ENCODE measurements at places on chromosomes 4 and X.

DNA sequence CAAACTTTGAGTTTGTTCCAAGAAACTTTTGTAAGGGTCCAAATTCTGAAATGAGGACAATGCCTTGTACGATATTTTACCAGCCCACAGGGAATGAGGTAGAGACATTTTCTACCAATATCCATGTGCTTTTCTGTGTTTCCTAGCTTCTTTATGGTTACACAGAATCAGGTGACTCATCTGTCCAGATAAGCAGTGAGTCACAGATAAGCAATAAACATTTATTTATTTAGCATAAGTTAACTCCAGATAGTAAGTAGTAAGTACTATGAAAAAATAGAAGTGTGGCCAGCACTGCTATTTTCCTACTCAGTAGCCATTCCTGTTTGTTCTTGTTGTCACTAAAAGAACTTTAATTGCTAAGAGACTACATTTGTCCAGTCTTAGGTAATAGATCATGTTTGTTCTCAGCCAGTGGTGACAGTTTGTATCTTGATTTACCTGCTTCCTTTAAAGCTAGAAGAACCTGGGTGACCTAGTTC, 7.4 kb downstream of the AFF1 start:
- no peak for DNase-seq

GRCh38 chrX:106921637-106922036, 1.4 kb downstream of the CLDN2 start:
- no peak for DNase-seq

DNA sequence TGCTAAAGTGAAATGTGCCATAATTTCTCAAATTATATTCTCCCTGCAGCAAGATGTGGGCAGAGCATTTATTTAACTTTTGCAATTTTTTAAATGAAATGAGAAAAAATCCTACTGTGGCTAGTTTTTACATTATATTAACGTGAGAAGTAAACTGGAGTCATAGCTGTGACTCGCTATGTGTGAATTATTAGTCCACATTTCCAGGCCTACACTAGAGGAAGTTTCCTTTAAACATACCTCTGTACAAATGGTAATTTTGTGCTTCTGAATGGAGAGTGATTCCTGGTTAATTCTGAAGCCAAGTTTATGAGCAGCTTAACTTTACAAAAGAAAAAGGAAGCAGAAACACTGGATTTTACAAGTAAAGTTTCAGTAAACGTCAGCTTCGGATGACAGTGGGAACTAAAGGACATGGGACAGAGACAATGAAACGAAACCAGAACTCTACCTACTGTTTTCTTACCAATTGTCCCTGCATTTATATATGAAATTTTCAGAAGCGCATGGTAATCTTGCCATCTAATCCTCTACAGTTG, 72.4 kb downstream of the FBXO8 start:
- no peak for DNase-seq

DNA sequence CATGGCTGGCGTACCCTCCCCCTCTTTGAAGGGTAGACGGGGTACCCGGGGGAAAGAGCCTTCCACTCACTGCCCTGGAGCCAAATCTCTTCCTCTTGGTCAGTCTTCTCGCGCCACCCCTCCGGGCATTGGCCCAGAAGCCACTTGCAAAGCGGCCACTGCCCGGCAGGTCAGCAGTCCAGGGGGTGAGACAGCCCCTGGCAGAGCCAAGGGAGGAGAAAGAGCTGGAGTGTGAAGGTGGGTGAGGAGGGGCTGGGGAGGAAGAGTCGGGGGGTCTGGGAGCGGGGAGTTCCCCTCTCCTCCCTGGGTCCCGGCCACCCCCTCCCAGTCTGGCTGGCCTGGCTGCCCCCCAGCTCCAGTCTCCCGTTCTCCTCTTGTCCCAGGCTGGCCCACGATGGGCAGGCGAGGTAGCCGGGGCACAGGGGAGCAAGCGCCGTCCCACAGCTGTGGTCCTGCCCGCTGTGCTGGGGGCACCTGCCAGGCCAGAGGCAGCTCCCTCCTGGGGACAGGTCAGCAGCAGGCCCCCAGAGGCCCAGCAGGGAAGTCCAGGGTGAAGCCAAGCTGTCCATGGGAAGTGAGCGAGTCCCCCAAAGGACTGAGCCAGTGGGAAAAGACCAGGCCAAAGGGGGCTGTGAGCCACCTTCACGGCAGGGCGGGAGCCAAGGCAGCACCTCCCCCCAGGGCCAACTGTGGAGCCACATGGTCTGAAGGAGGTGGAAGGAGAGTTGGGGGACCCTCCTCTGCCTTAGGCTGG, 21.6 kb upstream of the DUSP9 start:
- DNase-seq: no peak

DNA sequence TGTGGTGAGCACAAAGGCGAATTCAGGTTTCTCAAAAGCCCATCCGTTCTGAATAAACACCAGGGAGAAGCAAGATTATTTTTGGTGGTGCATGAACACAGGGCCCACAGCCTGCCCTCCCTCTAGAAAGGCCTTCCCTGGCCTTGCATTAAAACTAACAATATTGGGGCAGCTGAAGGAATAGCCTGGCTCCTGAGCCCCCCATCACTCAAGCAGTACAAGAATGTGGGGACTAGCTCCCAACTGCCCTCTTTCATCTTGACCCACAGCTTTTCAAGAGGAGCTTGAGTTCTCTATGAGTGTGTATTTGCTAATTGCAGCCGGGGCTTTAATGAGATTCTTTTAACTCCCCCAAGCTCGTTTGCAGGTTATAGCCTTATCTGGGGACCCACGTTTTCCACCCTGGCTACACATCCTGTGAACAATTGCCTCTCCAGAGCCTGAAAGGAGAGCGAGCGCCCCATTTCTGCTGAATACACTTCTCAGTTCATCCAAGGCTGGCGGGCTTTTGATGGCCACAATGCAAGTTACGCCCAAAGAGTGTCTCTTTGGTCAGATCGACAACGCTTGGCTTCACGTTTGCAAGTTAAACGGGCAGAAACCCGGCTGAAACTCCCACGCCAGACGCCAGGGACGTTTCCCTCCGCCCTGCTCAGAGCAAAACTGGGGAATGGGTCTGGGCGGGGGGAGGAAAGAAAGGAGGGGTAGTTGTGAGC, 4.7 kb upstream of the GSX2 start:
- DNase-seq: no peak

DNA sequence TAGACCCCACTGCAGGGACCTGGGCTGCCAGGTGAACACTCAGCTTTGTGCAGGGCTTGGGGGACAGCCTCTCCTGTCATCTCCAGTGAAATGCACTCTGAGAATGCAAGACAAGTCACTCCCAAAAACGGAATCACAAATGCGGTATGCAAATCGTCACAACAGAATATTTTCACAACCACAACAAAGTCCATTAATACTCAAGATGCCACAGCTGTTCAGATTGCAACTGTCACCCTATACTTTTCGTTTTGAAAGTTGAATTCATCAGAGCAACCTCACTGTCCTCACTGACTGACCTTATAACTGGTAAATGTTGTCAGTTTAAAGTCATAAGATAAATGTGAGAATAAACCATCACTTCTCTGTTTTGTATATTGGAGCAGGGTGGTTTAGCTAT, 16.6 kb downstream of the JAKMIP1 start:
- DNase-seq: no peak

- no peak for DNase-seq
Measured at GRCh38 chrX:142804085-142804484, 221.6 kb upstream of the SPANXN4 start.

DNA sequence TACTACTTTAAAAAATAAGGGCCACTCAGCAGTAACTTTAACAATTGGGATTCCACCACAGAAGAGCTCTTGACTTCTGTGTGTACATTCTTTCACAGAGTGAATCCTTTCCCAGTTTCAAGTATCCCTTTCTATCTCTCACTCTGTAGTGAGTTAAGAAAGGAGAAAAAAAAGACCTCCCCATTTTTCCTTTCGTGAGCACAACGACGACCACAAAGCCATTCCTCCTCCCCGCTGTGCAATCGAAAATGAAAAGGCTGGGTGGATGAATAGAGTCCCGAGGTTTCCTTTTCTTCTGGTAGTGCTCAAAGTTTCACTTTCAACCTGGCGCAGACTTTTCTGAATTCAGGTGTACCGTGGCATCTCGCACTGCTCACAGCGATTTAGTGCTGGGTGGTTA, 58.0 kb downstream of the TAB3 start:
- DNase-seq: peak; percentile 9

- no peak for DNase-seq
Measured at GRCh38 chr4:184807797-184808712, 17.7 kb downstream of the ACSL1 start.

- DNase-seq: no peak
Measured at GRCh38 chr4:118939169-118939783, 50.6 kb downstream of the SYNPO2 start.

GRCh38 chrX:40085714-40086113, 12.0 kb downstream of the BCOR start:
- DNase-seq: no peak

GRCh38 chr4:73417973-73418372, 13.9 kb downstream of the ALB start:
- no peak for DNase-seq

GRCh38 chr4:99832321-99832720, 15.7 kb downstream of the DAPP1 start:
- DNase-seq: no peak

DNA sequence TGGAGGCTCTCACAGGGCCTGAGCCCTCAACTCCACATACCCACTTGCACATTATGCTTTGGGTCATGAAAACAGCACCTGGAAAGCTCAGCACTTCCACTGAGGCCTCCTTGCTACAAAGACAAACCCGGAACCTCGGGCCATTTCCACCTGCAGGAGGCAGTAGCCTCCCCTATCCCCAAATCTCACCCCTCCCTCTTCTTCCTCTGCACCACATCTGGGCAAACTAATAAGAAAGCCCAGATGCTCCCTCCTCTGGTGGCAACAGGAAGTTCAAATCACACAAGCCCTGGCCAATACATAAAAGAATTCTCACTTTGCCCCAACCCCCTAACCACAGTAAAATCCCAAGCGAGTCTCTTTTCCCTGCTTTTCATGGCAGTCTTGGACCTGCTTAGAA, 136.4 kb downstream of the MAPK10 start:
- DNase-seq: no peak

DNA sequence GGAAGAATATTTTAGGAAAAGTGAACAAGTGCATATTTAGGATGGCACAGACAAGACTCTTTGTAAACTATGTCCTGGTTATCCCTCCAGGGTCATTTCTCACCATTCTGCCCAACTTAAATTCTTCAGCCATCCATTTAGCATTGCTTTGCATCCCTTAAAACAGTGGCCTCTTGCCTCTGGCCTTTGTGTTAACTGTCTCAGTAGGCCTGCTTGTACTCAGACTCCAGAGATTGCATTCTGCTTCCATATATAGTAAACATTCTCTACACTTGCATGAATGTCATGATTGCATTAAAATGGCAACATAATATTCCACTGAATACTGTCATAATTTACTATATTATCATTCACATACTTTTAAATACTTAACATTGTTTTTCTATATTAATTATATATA, 43.2 kb downstream of the NR3C2 start:
- no peak for DNase-seq

GRCh38 chrX:5810636-5811035, 418.0 kb downstream of the NLGN4X start:
- no peak for DNase-seq

GRCh38 chrX:33032700-33033099, 178.6 kb downstream of the DMD start:
- DNase-seq: no peak

DNA sequence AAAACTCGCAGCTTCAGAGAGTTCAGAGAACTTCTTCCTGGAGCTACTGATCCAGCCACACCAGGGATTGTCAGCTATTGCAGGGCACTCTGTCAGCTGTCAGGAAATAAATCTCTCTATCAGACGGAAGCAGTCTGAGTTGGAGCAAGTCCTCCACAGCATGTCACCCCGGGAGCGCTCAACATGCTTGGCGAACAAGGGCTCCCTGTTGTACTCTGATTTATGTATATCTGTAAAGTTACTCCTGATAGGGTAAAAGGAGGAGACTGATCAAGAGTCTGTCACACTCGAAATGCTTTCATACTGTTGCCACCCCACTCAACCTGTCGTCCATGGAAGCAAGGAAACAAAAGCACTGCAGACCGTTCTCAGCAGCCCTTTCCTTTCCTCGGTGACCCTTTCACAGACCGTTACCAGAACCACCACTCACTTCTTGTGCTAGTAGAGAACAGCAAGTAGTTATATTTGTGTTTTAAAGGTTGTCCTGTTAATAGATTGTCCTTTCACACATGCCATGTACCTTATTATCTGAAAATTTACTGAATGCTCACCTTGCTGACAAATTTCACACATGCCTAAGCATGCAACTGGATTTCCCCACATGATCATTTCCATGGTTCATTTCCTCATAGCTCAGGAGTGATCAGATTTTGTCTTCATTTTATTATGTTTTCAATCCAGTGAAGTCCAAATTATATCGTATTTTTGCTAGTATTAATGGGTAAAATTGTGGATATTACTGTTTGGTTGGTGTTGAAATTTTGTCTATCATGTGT, 2108.9 kb upstream of the TENM3 start:
- no peak for DNase-seq

Measured in stimulated activated CD4-positive, alpha-beta T cell treated with anti-CD3 and anti-CD28 coated beads, Interleukin-12 subunit alpha, Interleukin-12 subunit beta, amount 100 ng/mL, for 4 hours (primary cell).